GM06990 (cell line): ENCODE measurements at places on chromosomes 1 and 21.

- DNase-seq: no peak
These were observed 50.2 kb upstream of the BCL9 start for GRCh38 chr1:147491098-147491497.

GRCh38 chr1:25805863-25806225 lies 5.9 kb downstream of the SELENON start:
- no peak for DNase-seq

DNA sequence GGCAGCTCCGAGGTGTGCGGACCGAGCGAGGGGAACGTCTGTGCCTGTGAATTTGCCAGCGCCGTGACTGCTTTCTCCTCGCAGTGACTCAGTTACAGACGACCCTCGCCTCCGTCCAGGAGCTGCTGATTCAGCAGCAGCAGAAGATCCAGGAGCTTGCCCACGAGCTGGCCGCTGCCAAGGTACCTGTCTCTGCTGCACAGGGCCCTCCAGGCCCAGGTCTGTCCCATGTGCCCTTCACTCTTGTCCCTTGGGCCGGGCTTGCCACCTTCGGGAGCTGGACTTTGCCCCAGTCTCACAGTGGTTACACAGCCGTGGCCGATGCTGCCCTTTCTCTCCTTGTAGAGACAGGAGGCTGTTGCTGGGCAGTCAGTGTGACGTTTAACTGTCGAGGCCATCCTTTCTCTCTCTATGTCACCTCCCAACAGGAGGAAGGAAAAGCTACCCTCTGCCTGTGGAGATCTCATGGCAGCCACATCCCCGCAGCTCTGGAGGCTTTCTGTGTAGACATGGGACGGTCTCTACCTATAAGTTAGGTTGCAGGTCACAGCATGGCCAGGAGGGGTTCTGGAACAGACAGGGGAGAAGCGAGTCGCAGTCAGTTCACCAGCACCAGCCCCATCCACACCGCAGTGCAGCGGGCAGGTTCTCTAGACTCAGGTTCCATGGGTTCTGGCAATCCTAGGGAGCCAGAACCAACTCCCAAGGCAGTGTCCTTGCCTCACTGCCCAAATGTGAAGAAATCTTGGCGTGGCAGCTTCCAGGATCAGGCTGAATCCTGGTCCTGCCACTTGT lies 149.7 kb downstream of the PEX14 start:
- no peak for DNase-seq

GRCh38 chr1:16447641-16448040 lies 7.1 kb downstream of the NECAP2 start:
- no peak for DNase-seq

DNA sequence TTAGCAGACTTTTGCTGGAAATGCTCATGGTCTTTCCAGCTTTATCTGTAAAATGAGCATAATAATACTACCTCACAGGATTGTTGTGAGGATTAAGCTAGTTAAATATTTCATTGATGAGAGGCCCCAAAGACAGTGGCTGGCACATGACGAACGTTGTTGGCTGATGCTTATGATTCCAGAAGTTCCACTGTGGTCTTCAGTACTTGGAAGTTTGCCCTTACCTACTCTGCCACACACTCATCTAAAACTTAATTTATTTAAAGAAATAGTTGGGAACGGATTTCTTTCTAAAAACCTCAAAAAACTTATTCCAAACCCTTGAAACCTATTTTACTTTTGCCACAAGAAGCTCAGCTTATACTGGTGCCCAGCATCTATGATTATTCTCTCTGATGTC lies 170.7 kb downstream of the DHRS3 start:
- DNase-seq: no peak

- no peak for DNase-seq
These were observed 274.8 kb downstream of the PTPRC start for GRCh38 chr1:198913667-198914066.
